Stimulated activated CD8-positive, alpha-beta memory T cell treated with anti-CD3 and anti-CD28 coated beads, Interleukin-4, amount 100 ng/mL, for 1 hour (primary cell): ENCODE measurements at places on chromosomes 6 and 20.

GRCh38 chr6:133699741-133700385, 189.1 kb upstream of the TCF21 start:
- no peak for DNase-seq

- no peak for DNase-seq
Observed at GRCh38 chr6:42961020-42961470, 491 bp downstream of the GNMT start.

DNA sequence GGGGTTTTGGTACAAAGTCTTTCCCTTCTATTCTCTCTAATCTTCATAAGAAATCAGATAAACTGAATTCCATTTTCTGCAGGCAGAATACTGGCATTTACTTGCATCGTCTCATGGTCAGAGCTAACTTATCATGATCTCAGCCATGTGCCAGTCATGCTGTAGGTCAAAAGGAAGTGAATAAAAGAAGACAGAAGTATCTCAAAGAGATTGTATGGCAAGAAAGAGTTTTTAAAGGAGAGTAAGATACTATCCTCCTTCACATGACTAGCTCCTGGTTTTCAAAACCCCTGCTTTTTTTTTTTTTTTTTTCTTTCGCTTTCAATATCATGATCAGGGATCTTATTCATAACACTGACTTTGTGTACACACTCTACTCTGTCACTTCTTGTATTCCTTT, 398.3 kb downstream of the C6orf118 start:
- no peak for DNase-seq

DNA sequence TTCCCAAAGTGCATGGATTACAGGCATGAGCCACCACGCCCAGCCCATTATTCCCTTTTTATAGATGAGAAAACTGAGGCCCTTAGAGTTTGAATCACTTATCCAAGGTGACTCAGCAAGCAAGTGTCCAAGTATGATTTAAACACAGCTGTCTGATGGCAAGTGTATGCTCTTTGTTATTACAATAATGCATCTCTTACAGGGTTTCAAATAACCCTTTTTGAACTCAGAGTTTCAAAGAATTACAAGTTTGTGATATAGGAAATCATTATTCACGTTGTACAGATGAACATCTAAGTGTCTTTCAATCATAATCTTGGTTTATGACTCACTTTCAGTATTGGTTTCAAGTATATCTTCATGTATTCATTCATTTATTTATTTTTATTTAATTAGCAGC, 63.0 kb downstream of the CD83 start:
- no peak for DNase-seq

GRCh38 chr6:144544266-144544830, 259.2 kb downstream of the UTRN start:
- no peak for DNase-seq

- no peak for DNase-seq
Observed at GRCh38 chr20:46215913-46216707, 92.2 kb downstream of the CDH22 start.

DNA sequence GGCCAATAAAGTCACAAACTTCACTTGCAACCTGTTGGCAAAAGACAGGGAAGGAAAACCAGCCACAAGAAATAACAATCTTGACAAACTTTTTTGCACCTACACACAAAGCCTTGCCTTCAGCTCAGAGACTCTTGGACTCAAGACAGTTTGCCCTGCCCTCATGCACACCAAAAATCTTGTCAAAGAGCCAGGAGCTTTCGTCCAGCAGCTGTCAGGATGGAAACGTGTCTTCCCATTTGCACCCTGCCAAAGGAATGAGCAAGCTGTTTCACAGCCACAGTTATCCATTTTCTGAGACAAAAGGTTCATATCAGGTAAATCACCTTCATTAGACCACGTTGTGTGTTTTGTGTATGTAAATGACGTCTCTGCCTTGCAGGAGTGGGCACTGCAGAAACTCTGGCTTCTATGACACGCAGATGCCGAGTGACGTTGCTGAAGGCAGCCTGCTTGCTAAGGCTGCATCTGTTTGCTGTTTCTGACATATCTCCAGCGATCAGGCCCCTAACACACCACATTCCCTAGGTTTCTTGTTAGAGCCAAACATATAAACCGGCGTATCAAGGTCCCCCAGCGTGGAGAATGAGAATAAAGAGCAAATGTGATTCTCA, 193.4 kb downstream of the SYNDIG1 start:
- no peak for DNase-seq

DNA sequence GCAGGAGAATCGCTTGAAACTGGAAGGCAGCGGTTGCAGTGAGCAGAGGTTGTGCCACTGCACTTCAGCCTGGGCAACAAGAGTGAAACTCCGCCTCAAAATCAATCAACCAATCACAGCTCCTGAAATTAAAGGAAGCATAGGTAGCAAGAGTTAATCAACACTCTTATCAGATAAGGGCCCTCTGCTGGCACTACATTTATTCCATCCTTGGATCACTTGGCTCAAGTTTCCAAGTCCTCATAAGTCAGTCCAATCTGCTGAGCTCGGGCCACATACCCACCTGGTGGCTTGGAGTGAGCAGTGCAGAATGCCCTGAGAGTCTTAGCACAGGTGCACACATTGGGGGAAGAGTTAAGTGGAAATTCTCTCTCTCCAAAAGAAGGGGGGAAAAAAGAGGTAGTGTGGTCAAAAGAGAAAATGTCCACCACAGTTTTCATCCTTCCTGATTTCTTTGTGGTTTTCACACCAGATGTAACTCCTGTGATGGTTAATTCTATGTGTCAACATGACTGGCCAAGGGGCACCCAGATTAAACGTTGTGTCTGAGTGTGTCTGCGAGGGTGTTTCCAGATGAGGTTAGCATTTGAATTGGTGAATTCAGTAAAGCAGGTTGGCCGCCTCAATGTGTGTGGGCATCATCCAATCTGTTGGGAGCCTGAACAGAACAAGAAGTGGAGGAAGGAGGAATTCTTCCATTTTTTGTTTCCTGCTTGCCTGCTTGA, 14.2 kb upstream of the FAM8A1 start:
- DNase-seq: no peak

GRCh38 chr6:11637266-11637665, 99.7 kb downstream of the TMEM170B start:
- no peak for DNase-seq

DNA sequence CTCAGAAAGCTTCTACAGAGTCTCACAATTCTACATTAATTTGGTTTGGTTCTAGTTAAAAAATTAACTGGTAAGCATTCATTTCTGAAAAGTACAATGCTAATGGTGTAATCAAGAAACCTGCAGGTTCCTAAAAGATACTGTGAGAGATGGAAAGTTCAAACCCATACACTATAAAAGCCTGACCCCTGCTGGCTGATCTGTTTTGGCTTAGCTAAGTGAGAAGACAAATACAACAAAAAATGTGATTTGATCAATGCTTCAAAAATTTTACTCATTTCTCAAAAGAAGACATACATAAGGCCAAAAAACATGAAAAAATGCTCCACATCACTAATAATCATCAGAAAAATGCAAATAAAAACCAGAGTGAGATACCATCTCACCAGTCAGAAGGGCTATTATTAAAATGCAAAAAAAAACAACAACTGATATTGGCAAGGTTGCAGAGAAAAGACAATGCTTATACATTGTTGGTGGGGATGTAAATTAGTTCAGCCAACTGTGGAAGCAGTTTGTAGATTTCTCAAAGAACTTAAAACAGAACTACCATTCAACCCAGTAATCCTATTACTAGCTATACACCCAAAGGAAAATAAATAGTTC, 102.8 kb downstream of the MOXD1 start:
- no peak for DNase-seq

GRCh38 chr20:17868700-17869231, 99.8 kb downstream of the SNX5 start:
- no peak for DNase-seq

GRCh38 chr20:16064989-16065707, 508.1 kb downstream of the KIF16B start:
- DNase-seq: no peak

DNA sequence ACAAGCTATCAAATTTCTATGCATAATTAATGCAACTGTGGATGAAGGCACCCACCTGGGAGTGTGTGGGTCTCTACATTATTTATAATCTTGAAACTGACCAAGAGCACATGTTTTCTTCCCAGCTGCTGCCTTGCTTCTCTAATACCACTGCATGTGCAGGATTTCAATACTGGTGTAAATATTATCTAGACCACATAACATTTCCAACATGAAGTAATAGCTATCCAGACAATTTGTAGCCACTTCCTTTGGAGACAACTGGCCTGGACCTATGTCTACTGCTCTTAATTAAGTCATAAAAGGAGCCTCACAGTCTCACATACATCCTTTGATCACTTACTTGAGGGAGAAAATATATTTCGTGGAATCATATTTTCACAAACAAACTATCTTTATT, 180.7 kb downstream of the HIVEP2 start:
- no peak for DNase-seq

- no peak for DNase-seq
Observed at GRCh38 chr6:16238963-16239797, 793 bp downstream of the GMPR start.

DNA sequence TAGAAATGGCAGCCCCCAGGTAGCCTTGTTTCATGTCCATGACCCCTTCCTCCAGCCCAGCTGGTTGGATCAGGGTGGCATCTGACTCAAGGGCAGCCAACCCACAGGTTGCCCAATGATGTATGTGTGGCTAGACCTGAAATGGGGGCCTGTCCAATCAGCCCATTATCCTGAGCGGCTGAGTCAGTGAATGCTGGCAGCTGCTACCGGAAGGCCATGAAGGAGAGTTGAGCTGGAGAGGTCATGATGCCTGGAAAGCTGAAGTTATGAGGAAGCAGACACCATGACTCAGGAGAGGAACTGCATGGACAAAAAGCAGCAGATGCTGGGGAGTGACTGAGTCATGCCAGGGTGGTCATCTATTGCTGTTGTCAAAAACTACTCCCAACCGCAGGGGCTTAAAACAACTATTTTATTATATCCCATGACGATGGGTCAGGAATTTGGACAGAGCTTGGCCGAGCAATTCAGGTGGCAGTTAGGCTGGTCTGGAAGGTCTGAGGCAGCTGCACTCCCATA, 67.3 kb downstream of the MDGA1 start:
- no peak for DNase-seq

DNA sequence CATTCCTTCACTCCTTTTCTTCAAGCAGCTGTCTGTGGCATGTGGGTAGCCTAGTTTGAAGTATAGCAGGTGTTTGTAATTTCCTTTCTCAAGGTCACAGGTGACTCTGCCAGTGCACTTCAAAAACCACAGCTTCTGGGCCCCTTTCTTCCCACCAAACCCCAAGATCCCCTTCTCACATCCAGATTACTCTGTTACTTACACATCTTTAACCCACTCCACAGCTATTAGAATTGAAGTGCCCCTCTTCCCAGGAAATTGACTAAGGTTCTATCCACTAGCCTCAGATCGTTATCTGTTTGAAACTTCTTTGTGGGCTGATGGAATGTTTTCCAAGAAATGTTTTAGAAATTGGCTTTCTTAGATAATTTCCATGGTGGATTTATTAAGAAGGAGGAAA, 150.8 kb downstream of the AHI1 start:
- DNase-seq: no peak

- DNase-seq: no peak
Observed at GRCh38 chr6:90646940-90647339, 60.1 kb upstream of the MAP3K7 start.

GRCh38 chr20:8433291-8433690, 301.2 kb downstream of the PLCB1 start:
- DNase-seq: no peak

GRCh38 chr6:24031496-24031895, 94.5 kb upstream of the NRSN1 start:
- no peak for DNase-seq

DNA sequence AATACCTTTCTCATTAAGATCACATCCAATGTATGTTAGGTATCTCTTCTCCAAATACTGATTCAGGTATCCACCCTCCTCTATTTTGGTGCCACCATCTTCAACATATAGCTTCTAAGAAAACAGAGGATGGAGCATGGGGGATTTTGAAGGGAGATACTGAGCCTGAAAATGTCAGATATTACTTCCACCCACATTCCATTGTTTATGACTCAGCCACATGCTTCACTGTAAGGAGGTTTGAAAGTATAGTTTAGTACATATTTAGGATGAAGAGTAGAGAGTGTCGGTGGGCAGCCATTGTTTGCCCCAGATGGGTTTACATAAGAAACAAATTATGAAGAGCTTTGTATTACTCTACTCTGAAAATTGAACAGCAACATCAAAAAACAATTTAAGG, 286.7 kb downstream of the TFAP2B start:
- DNase-seq: no peak

GRCh38 chr6:20269181-20269580, 56.9 kb upstream of the MBOAT1 start:
- no peak for DNase-seq

GRCh38 chr6:43180058-43180457, 1.9 kb upstream of the CUL9 start:
- DNase-seq: no peak

DNA sequence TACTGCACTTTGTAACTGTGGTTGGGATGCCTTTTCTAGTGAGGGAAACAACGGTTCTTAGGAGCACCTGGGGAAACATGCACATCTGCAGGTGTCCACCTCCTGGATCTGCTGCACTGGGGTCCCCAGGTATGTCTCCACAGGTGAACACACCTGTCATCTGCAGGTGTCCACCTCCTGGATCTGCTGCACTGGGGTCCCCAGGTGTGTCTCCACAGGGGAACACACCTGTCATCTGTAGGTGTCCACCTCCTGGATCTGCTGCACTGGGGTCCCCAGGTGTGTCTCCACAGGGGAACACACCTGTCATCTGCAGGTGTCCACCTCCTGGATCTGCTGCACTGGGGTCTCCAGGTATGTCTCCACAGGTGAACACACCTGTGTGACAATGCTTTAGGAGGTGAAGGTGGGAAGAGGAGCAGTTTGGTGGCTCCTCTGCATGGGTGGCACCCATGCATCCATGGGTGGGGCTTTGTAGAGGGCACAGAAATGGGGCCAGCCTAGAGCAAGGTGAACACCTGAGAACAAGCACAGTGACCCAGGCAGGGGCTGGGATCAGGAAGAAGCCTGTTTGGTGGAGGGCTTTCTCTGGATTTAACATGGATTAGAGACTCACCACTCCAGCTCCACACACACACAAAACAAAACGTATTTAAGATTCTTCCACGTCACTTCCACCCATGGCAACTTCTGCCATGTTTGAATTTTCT, 206.0 kb upstream of the CDH4 start:
- DNase-seq: no peak

GRCh38 chr6:51648236-51648635, 439.2 kb downstream of the PKHD1 start:
- DNase-seq: no peak

- DNase-seq: no peak
Observed at GRCh38 chr20:32845786-32846185, 12.9 kb upstream of the EFCAB8 start.

GRCh38 chr6:139522511-139523220, 148.2 kb upstream of the CITED2 start:
- no peak for DNase-seq

DNA sequence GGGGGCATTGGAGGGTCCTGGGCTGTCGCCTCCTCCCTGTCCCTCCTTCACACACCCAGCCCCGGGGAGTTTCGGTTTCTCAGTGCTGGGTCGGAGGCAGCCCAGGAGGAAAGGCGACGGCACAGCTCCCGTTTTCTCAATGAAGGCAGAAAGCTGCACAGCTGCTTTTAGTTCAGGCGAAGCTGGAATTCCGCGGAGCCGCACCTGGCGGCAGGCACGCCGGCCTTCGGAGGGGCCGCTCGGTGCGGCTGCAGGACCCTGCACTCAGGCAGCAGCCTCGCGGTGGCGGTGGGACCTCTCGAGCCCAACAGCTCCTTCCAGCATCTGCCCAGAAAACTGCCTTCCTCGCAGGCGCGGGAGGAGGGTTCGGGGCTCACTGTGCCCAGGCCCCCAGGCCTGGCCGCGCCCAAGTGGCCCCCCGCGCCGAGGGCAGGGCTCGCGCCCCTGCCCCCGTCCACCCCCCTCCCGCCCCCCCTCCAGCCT, 4.6 kb downstream of the FOXQ1 start:
- DNase-seq: no peak
